CD8-positive, alpha-beta memory T cell (primary cell): ENCODE measurements at places on chromosomes 2 and 18. TPM values are rescaled to one million over a fixed set of nuclear protein-coding genes. Genes with fewer than 3 reads are reported as not detected.

SERPINB4 gene
- not detected for total RNA-seq

IL36RN gene
- not detected for total RNA-seq

SLC8A1 gene
- total RNA-seq = 0.15 TPM

WNT6 gene
- total RNA-seq = 0.42 TPM

- no peak for DNase-seq
- H3K27ac ChIP-seq = no peak overlapping the region
- peaks cover 31% of the 10 kb centered on the region for H3K4me1 ChIP-seq
Observed at GRCh38 chr2:127860130-127860529, 2.2 kb upstream of the POLR2D start.

- no peak for DNase-seq
- no peak overlapping the region for H3K27ac ChIP-seq
- H3K36me3 ChIP-seq = no peaks in the 10 kb centered on the region
- H3K4me1 ChIP-seq = no peaks in the 10 kb centered on the region
Observed at GRCh38 chr18:29418136-29418535, 1241.2 kb upstream of the CDH2 start.

DNA sequence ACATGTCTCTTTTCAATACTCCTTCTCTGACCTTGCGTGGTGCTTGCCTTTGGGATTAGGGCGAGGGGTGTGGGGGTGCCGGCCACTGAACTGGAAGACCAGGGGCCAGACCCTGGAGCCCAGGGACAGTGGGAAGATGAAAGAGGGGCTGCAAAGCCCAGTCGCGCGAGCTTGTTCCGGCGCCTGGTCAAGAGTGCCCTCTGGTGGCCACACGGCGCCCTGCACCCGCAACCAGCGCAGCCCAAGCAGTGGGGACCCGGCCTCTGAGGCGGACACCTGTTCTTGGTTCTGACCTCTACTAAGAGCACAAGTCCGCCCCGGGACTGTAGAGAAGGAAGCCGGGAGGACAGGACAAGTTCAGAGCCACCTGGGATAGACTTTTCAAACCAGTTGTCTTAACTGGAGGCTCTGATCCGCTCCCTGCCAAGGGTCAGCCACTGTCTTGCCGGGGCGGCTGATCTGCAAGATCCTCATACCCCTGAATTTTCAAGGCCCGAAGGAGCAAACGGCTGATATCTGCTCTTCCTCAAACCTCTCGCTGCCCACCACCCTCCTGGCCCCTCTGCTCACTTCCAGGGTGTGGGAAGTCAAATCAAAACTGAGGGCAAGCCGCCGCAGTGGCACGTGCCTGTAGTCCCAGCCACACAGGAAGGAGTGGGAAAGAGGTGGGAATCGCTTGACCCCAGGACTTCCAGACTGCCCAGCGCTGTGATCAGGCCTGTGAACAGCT, 14.9 kb upstream of the MSH6 start:
- H3K27ac ChIP-seq = no peak overlapping the region
- H3K27me3 ChIP-seq = no peaks in the 10 kb centered on the region
- peak; percentile 62 for DNase-seq
- no peak overlapping the region for H3K4me3 ChIP-seq
- H3K36me3 ChIP-seq = no peaks in the 10 kb centered on the region
- peaks cover 7% of the 10 kb centered on the region for H3K4me1 ChIP-seq

GRCh38 chr2:3212984-3213383, 164.6 kb downstream of the EIPR1 start:
- no peak for DNase-seq
- peaks cover 5% of the 10 kb centered on the region for H3K4me1 ChIP-seq
- no peak overlapping the region for H3K27ac ChIP-seq
- no peak overlapping the region for H3K4me3 ChIP-seq
- no peaks in the 10 kb centered on the region for H3K27me3 ChIP-seq
